ENCODE measurements at places on chromosomes 7 and 10. TPM values are rescaled to one million over a fixed set of nuclear protein-coding genes. Genes with fewer than 3 reads are reported as not detected.

REPIN1 gene
- total RNA-seq, result 37.0 TPM

BTBD16 gene
- total RNA-seq, result under 0.01 TPM

CPA1 gene
- total RNA-seq, result not detected

AEBP1 gene
- total RNA-seq, result 34.1 TPM

UBN2 gene
- total RNA-seq, result 2.7 TPM

CCDC172 gene
- total RNA-seq, result not detected

LRRC18 gene
- not detected for total RNA-seq

SLC18A3 gene
- under 0.01 TPM for total RNA-seq

PPP1R9A gene
- 0.56 TPM for total RNA-seq

SUN3 gene
- total RNA-seq, result not detected

WIPF3 gene
- total RNA-seq, result not detected

NOLC1 gene
- 75.9 TPM for total RNA-seq

RADIL gene
- total RNA-seq, result 0.38 TPM

PRF1 gene
- not detected for total RNA-seq

UNCX gene
- total RNA-seq, result not detected

TWIST1 gene
- 39.5 TPM for total RNA-seq

BHLHA15 gene
- total RNA-seq, result 0.77 TPM
